ENCODE measurements at places on chromosomes 6 and 20.

GRCh38 chr6:37310966-37311365 is 42.8 kb upstream of the RNF8 start:
- DNase-seq = no peak

DNA sequence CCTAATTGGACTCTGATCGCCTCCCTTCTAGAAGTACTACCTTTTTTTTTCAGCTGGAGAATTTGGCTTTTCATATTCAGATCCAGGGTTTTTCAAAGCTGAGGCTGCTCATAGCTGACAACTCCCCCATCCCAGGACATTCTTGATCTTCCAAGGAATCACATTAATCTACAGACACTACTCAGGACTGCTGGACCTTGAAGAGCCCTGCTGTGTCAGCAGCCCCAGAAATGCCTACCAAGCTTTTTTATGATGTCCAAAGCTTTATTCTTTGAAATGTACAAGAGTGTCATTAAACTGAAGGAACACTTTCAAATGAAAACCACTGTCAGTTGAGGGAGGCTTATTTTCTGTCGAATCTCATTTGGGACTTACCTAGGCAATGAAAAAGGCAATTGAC is 704.1 kb downstream of the PTPRT start:
- no peak for DNase-seq

- DNase-seq = no peak
Observed at GRCh38 chr6:82197784-82198183, 49.8 kb downstream of the IBTK start.

DNA sequence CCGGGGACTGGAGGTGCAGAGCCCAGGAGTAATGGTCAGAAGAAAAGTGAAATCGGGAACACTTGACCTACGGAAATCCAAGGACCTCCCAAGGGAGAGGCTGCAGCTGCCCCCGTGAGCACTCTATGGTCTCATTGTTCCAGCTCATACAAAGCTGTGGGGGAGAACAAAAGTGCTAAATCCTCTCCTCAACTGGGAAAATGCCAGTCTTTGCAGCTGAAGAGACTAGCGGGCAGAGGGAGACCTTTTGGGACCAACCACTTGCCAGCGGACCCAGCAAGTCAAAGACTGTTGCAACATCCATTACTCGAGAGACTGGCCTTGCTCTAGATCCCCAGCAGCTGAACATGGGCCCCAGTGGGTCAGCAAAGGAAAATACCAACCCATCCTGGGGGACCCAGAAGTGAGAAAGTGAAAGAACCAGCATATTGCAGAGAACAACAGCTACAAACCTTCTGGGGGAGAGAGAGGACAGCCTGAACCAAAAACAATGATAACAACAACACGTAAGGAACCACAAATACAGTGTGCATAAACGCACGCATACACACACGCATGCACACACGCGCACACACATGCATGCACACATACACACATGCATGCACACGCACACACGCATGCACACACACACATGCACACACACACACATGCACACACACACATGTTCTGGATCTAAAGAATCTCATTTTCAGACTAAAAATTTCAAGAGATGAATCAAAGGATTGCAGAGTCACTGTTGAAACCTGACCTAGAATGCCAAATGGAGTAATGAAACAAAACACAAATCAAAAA is 24.7 kb upstream of the ELMO2 start:
- no peak for DNase-seq

- DNase-seq = peak; percentile 18
Observed at GRCh38 chr6:82589509-82590206, 226.0 kb downstream of the TPBG start.

DNA sequence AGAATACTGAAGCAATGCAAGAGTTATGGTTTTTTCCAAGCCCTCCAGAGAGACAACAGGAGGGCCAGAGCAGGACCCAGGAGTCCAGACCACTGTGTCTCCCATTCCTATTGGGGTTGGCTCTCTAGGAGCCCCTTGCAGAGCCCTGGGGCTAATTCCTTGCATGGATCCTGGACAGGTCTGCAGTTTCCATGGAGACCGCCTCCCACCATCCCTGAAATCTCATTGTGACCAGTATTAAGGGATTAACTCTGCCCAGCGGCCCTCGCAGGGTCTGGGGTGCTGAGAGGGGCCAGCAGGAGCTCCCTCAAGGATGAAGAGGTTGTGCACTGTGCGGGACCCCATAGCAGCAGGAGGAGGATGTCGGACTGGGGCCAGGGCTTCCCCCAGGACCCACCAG is 34.8 kb downstream of the HNF4A start:
- no peak for DNase-seq

DNA sequence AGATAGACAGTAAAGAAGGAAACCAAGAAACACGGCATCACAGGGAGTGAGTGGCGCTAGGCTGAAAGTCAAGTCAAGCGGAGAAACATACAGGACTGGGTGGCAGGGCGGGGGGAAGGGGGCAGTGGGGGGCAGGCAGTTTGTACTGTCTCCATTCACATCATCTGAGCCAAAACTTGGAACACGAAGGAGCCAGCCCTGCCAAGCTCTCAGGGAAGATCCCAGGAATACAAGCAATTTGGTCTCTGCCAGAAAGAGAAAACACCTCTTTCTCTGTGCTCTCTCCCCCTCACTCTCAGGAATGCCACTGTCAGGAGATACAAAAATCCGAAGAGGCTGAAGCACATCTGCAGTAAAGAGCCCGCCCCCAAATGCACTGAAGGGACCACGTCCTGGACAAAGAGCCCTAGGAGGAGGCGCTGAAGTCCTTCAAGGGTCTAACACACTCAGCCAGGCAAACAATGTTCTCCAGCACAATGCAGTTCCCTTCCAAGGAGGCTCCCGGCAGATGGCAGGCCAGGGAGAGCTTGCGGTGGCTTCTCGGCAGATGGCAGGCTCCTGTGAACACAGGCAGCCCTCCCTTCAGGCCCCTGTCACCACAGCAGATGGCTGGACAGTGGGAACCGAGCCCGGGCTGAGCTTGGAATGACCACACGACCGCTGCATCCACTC is 90.0 kb downstream of the ATP9A start:
- DNase-seq = peak; percentile 6

- peak; percentile 60 for DNase-seq
Observed at GRCh38 chr20:20743511-20744169, 31.2 kb upstream of the RALGAPA2 start.

- no peak for DNase-seq
Observed at GRCh38 chr6:119800526-119800925, 451.0 kb upstream of the MAN1A1 start.

GRCh38 chr20:5172903-5173463 is 46.2 kb downstream of the CDS2 start:
- DNase-seq = no peak

GRCh38 chr6:12039540-12040459 is 27.7 kb downstream of the HIVEP1 start:
- DNase-seq = no peak

- no peak for DNase-seq
Observed at GRCh38 chr6:30206152-30206551, 7.1 kb downstream of the TRIM26 start.

DNA sequence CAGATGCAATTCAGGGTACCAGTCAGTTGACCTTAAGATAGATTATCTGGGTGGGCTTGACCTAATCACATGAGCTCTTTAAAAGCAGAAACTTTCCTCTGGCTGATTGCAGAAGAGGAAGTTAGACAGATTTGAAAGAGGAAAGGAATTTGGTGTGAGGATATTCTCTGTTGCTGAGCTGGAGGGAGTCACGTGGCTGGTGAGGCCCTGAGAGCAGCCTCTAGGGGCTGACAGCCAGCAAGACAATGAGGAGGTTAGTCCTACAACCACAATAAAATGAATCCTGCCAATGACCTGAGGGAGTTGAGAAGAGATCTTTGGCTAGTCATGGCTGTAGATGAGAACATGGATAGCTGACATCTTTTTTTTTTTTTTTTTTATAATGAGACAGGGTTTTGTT is 87.0 kb upstream of the B3GAT2 start:
- no peak for DNase-seq

- DNase-seq = no peak
Observed at GRCh38 chr6:137728386-137729349, 138.4 kb upstream of the TNFAIP3 start.

DNA sequence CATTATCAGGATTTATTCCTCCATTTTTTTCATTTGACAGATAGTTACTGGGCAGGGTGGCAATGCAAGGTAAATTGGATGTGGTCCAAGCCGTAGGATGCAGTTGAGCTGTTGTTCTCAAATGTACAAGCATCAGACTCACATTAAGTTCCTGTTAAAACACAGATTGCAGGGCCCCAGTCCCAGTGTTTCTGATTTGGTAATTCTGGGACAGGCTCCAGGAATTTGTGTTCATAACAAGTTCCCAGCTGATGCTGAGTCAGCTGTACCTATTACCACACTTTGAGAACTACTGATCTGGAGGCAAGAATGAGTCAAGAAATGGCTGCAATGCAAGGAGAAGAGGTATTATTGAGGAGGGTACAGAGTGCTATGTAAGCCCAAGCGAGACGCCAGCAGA is 11.7 kb downstream of the TMEM244 start:
- no peak for DNase-seq

DNA sequence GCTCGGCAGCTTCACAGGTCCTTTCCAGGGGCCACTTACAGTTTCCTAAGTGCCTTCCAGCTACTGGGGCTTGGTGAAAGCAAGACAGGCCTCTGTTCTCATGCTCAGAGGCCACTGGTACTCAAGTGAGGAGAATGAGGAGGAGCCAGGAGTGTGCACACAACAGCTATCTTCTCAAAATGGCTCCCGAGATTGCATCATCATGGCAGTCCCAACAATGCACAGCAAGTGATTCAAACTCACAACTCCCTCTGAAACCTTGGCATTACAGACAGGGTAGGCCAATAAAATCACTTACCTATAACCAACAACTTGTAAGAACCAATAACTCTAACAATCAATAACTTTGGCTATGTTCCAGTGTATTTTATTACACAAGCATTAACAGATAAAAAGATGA is 77.4 kb downstream of the RALGAPA2 start:
- DNase-seq = no peak

GRCh38 chr6:84309336-84309735 is 81.9 kb upstream of the CEP162 start:
- DNase-seq = no peak

- DNase-seq = no peak
Observed at GRCh38 chr20:298776-299391, 1.5 kb downstream of the ZCCHC3 start.

DNA sequence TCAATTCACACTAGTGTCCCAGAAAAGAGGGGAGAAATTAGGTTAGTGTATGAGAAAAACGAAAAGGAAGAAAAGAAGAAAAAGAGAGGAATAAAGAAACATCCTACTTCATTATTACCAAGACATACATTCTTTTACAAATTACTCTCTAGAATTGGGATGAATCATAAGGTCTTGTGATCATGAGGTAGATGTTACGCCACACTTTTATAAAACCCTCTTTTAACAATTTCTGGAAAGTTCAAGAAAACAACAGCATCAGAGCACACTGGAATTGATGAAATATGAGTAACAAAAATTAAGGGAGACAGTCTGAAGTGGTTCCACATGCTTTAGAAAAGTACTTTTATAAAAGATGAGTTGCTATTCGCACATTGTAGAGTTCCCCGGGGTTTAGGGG is 32.6 kb upstream of the NRSN1 start:
- no peak for DNase-seq

DNA sequence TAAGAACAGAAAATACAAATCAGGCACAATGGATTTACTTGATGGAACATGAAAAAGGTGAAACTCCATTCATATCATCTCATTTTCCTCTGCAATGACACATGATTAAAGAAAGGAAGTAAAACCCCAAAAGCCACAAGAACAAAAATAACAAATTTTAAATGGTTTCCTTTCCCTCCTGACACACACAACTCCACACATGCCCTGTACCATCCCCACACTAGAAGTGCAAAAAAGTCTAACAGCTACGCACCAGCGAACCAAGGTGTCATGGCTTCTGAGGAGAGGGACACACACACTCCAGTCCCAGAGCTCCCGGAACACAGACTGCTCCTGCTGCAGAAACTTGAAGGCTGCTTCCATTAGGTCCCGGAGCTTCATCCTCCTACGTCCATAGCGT is 25.3 kb downstream of the MDN1 start:
- no peak for DNase-seq

- DNase-seq = no peak
Observed at GRCh38 chr20:63095718-63096654, 89.2 kb upstream of the BHLHE23 start.

- DNase-seq = no peak
Observed at GRCh38 chr6:40588480-40588879, 1.3 kb upstream of the LRFN2 start.

GRCh38 chr20:18795366-18795765 is 18.2 kb upstream of the SCP2D1 start:
- DNase-seq = no peak

DNA sequence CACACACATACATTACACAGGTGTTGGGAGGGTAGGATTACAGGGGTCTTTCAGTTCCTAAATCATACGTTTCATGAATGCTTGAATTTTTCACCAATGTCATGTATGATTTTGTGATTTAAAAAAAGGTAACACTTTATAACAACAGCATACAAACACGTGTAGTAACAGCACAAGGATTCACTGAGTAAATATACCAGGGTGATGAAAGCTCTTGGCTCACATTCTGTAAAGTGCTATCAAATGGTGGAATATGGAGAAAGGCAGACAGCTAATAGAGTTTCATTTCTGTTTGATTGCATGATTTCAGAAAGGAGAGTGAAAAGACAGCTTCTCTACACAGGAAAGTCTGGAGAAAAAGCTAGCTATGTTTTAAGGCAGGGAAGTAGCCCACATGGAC is 231.9 kb downstream of the CD83 start:
- DNase-seq = no peak

- no peak for DNase-seq
Observed at GRCh38 chr6:130229645-130230044, 6.9 kb upstream of the SAMD3 start.

DNA sequence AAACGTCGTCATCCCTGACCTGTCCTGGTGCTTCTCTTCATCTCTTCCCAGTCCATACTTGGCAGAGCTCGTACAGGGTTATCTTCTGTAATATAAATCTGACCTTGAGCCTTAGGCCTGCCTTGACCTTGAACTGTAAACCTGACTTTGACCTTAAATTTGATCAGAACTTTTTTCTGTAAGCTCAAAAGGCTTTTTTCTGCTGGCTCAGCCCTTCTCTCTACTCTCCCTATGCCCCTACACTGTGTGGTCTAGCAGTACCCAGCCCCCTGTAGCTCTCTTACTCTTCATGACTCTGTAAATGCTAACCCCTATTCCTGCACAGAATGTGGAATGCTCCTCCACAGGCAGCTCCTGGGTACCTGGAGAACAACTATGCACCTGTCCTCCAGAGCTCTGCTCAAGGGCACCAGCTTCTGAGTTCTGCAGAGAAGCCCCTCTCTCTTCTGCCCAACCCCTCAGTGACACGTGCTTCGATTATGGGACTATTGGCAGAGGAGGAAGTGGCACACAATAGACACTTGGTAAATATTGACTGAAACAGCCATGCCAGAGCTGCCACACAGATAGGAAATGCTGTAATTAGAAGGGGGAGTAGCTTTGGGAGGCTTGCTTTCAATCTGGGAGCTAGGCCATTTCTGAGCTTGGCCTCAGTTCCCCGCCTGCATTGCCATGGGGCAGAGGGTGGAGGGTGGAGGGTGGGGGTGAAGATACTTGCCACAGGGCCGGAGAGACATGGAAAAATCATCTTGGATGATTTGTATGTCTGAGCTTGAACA is 15.4 kb downstream of the SNPH start:
- DNase-seq = no peak

Data from endothelial cell (in vitro differentiated cells).